ENCODE measurements at places on chromosomes 11 and 22.

DNA sequence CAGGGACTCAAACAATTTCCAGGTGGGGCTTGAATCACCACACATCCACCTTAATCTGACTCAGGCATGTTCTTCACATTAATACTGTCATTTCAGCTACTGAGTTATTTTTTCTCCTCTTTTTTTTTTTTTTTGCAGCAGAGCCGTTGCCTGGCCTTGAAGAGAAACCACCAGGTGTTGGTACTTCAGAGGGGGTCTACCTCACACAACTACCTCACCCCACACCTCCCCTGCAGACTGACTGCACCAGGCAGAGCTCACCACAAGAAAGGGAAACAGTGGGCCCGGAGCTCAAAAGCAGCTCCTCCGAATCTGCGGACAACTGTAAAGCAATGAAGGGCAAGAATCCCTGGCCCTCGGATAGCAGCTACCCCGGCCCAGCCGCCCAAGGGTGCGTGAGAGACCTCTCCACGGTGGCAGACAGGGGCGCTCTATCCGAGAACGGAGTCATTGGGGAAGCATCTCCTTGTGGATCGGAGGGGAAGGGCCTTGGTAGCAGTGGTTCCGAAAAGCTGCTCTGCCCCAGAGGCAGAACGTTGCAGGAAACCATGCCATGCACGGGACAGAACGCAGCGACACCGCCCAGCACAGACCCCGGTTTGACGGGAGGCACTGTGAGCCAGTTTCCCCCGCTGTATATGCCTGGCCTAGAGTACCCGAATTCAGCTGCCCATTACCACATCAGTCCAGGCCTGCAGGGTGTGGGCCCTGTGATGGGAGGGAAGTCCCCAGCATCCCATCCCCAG is 15.1 kb upstream of the SLC25A18 start:
- DNase-seq, result no peak

- DNase-seq, result no peak
Measured at GRCh38 chr11:114145166-114145775, 85.8 kb downstream of the ZBTB16 start.

DNA sequence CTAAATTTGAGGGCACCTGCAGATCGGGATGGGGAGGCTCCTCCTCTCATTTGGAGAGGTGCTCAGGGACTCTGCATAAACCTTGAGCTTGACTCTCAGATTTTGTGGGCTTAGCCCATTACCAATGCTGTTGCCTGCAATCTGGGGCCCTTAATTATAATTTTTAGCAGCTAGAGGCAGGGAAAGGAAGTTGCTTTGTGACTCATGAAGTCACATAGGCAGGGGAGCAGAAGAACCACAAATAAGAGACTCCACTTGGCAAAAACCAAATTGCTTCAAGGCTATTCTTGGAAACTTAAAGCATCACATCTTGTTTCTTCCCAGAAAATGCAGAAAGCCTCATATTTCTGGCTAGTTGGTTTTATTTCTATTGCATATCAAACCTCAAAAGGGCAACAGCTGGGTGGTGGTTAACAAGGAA is 46.9 kb downstream of the MICAL2 start:
- no peak for DNase-seq

- DNase-seq, result no peak
Measured at GRCh38 chr11:112784323-112785073, 176.7 kb upstream of the NCAM1 start.
